CD8-positive, alpha-beta memory T cell (primary cell): ENCODE measurements at places on chromosomes 3 and 15.

DNA sequence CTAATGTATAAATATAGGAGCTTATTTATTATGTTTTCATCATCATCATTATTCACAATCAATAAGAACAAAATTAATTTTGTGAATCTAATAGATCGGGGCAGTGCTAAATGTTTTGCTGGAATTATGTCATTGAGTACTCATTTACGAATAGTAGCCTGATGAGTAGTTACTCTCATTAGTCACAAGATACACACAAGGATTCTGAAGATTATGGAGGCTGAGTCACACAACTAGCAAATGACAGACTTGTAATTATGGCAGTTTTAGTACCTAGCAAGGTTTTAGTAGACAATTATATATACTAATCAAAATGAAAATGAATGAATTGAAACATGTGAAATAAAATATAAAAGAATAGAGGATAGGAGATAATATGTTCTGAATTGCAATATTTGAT lies 954.2 kb downstream of the CADM2 start:
- no peak for DNase-seq

GRCh38 chr3:113516115-113516505 lies 1.2 kb upstream of the SPICE1 start:
- no peak for DNase-seq

GRCh38 chr3:45677033-45677446 lies 12.2 kb upstream of the SACM1L start:
- DNase-seq: peak; percentile 61

GRCh38 chr3:194137008-194137505 lies 1.1 kb downstream of the HES1 start:
- DNase-seq: peak; percentile 12

GRCh38 chr15:81023483-81024264 lies 23.0 kb downstream of the TLNRD1 start:
- no peak for DNase-seq

DNA sequence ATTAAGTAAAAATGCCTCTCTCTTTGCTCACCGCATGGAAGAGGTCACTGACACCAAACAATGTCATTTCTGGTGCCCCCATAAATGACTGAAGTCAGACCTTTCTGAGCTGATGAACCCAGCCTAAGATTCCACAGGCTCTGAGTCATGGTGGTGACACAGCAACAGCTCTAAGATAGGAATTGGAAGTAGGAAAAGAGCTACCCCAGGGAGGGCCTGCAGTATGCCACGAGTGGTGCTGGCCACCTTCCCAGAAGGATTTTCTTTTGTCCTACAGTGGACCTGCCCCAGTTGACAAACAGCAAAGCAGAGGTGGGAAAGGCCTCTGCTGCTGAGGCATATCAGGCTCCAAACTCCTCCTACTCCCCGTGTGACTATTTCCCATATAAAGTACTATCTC lies 208.1 kb downstream of the MINAR1 start:
- no peak for DNase-seq

DNA sequence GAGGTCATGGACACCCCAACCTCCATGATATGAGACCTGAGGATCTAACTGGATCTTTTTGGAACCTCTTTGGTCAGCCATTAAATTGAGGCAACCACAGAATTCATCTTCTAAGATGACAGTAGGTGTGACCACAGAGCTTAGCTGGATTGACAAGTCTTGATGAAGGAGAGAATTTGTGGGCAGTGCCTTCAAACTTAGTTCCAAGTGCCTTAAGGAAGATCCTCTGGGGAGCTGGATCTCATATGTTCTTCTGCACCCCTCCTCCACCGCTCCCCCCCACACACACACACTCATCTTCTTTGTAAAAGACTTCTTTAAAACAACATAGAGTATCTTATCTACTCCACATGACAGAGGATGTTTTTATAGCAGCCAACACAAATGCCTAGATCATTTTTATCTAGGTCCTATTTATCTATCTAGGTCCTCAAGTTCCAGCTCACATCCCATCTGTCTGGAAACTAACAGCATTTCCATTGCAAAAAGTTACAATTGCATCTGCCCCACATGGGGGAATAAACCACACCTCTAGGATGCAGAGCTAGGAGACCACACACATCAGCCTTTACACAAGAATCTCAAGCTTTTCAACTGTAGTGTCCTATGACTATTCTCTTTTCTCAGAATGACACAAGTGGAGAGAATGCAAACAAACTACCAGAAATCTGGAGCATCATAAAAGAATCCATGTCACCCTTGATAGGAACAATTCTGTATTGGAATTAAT lies 37.4 kb downstream of the WWTR1 start:
- DNase-seq: no peak

DNA sequence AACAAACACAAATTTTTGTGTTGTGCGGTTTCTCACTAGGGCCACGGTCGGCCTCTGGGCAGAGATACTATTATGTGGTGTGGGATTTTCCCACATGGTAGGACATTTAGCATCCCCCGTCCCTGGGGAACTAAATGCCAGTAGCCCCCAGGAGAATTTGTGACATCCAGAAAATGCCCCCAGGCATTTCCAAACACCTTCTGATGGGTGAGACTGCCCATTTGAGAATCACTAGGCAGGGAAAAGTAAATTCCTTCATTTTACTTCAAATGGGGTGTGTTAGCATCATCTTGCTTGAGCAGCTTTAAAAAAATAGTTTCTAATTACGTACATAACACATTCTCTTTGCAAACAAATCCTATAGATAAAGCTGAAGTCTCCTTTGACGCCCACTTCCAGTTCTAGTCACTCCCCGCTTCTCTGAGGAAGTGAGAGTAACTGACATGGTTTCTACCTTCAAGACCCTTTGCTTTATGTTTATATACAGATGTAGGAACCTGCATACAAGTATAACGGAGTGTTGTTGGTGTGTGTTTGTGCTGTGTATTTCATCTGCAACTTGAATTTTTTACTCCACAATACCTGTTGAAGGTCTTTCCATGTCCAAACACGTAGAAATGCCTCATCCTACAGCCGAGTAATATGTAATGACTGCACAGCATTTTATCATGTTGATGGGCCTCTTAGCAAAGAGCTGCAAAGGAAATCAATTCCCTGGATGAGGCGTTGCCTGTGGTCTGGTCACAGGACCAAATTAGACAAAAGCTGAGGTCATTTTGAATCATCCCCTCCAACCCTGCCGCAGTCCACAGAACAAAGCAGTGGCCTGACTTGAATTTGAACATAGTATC lies 31.4 kb upstream of the ZBTB38 start:
- DNase-seq: no peak

GRCh38 chr15:41558400-41559238 lies at the start of gene TYRO3:
TSS of gene TYRO3 (plus strand) at chr15:41559212. CDS start at chr15:41559258, 46 bp downstream.
- DNase-seq: peak; percentile 60

DNA sequence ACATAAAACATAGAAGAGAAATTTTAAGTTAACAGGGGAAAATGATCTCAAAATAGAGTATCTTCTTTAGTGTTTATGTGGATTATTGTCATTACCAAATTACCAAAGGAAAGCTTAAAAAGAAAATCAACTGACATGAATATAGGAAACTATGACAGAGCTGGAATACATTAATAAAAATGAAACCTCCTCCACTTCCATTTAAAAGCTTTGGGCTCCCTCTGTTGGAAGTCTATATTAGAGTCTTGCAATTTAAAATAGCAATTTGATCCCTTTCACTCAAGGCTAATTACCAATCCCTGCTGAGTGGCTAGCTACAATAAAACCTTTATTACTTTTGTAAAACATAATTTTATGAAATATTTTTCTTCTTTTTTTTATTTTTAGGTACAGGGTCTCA lies 61.4 kb upstream of the IMPG2 start:
- no peak for DNase-seq

- no peak for DNase-seq
Observed at GRCh38 chr15:69490356-69491037, 37.9 kb downstream of the RPLP1 start.

- DNase-seq: no peak
Observed at GRCh38 chr3:14280326-14280725, 101.7 kb downstream of the LSM3 start.

- DNase-seq: no peak
Observed at GRCh38 chr3:64267721-64268604, 42.7 kb upstream of the PRICKLE2 start.

DNA sequence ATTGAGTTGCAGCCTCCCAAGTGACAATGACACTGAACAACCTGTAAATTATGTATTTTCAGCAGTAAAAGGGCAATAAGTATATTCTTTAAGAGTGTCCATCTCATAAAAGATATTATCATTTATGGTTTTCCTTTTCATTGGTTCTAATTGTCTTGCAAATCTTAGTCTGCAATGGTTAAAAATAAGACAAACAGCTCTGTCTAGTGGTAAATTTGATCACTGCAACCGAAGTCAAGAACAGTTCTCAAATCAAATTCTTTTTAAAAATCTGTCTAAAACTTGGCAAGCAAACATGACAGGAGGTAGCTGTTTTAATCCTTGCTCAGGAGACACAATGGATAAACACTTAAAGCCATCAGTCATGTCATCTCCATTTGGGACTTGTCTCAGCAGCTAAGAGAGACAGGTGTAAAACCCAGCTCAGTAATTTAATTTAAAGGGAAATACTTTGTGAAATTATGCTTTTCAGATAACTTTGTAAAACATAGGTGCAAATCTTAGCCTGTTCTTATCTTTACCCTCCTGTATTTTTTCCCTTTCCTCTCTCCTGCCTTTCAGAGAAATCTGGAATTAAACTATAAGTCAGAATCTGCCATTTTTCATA lies 150.3 kb upstream of the ARHGEF26 start:
- DNase-seq: no peak

DNA sequence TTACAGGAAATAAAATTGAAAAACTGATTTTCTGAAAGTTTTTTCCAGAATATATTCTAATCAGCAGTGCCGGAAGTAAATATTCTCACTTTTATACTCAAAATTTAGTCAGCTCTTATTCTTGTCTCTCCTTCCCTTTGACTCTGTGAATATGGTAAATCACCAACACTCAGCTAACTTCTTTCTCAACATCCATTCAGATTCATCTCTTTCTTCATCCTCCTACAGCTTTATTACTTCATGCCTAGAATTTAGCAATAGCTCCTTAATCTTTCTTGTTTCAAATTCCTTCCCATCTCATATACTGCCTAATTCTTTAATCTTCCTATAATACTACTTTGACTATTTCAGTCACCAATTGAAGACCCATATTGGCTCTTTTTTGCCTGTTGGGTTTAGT lies 67.9 kb downstream of the FGF7 start:
- no peak for DNase-seq

DNA sequence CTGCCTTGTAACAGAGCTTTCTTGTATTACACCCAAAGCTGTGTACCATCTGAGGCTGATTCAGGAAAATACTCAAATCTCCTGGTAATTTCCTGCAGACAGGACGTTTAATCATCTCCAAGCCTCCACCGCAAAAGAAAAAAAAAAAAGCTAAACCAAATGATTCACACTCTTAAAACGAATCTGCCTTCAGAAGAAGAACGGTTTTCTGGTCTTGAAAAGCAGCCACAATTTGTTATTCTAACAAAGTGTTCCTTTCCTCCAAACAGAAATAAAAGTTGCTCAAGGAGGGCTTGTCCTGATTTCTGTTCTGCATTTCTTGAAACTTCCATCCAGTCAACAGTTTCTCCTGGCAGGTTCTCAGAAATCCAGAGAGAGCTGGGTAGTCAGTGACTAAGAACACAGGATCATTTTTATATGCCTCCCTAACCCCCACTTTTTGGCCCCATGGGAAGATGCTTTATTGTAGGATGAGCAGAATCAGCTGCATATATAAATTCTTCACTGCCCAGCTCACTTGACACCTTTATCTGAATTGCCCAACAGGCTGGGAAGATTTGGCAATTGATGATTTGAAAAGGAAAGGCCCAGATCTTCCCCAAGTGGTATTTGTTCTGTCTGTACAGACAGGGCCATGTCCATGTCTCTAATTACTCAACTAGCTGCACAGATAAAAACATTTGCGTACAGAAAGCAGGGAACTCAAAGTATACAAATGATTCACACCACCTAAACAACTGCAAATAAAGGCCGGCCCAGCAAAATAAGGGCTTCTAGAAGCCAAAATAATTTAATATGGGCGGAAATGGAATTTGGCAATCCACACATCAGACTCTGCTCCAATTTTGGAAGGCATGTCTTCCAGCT lies 41.0 kb upstream of the PRICKLE2 start:
- no peak for DNase-seq

DNA sequence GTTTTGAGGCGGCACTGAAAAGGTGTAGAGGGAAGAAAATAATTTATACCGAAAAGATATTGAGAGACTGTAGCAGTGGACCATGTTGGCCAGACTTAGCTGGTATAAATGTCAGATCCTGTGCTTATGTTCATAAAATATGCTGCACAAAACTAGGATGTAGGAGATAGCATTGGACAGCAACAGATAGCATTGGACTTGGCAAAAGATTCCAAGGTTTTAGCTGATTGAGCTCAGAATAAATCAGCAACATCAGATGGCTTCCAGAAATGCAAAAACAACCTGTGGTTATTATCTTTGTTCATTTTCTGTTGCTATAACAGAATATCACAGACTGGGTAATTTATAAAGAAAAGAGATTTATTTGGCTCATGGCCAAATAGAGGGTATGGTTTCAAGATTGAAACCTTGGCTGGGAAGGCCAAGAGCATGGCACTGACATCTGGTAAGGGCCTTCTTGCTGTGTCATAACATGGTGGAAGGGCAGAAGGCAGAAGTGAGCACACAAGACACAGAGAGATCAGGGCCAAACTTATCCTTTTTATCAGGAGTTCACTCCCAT lies 34.7 kb downstream of the SLC28A1 start:
- no peak for DNase-seq

DNA sequence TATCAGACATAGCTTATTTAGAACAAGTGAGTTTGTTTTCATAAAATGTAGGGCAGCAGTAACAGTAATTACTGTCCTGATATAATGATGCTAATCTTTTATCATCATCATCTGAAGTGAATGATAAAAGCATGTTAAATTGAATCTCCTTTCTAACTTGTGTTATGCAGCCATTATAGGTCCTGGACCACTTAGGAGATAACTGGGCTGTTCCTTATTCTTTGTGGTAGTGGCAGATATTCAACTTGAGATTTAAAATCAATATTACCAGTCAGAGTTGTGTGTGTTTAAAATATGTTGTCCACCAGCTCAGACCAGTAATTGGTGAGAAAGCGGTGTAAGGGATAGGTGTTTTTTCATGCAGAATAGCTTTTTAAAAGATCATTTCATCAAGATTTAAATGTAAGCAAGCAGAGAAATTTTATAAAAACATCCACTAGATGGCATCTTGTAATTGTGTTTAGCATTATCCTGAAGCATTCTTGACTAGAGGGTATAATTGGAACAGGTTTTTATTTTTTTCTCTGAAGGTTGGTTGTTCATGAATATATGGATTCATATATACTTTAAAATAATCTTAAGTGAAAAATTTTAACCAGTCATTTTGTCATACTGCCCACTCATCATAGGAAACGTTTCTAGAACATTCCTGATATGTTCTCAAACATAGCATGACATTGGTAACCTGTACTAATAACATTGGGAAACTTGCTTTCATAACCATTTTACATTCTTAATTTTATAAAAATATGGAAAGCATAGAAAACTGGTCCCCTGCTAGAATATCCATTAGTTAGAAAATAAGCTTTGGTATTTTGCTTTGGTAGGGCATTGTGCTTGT lies 153.9 kb downstream of the BBX start:
- no peak for DNase-seq
